ENCODE measurements at places on chromosomes 11 and 22. TPM values are rescaled to one million over a fixed set of nuclear protein-coding genes. Genes with fewer than 3 reads are reported as not detected.

MS4A6E gene
- not detected for total RNA-seq

- H3K27ac ChIP-seq, result no peak overlapping the region
- no peaks in the 10 kb centered on the region for H3K27me3 ChIP-seq
- H3K4me1 ChIP-seq, result no peaks in the 10 kb centered on the region
- H3K4me3 ChIP-seq, result no peak overlapping the region
- no peak for DNase-seq
Measured at GRCh38 chr22:48968201-48968959, 859.3 kb downstream of the BRD1 start.

DNA sequence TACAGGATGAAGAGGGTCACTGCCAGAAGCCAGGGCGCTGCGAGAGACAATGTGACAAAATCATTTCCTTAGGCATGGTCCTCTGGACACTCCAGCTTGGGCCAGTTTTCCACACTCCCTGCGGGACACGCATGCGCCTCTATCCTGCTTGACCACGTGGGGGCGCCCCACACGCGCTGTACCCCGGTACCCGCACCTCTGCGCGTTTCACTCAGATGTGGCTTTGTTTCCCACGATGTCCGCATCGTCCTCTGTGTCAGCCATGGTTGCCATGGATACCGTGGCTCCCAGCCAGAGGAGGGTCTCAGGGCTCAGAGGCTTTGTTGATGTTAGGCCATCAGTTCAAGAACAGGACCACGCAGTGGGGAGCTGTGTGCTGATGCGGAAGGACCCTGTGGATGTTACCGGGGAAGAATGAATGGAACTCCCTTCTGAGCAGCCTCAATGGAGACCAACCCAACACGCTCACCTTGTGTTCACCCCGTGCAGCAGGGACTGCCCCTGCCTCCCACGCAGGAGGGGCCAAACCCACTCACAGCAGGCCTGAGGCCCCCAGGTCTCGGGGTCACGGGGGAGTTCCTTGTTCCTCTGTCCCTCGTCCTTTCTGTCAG is 101.1 kb upstream of the SLC22A12 start:
- peak; percentile 82 for DNase-seq
- peaks cover 5% of the 10 kb centered on the region for H3K36me3 ChIP-seq
- H3K4me1 ChIP-seq, result peaks cover 20% of the 10 kb centered on the region
- no peak overlapping the region for H3K4me3 ChIP-seq

DNA sequence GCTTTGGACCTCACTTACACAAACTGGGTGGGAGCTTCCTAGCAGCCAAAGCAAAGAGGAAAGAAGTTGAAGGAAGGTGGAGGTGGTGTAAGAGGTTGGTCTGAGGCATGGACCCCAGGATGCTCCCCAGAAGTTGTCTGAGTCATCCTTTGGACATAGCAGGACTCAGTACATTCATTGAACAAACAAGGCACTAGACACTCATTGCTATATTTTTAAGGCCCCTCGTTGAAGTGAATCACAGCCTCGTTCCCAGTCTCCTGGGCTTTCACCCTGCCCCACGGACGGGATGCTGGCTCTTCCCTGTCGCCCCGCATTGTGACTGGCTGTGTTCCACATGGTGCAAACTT is 95.9 kb upstream of the FGF3 start:
- no peaks in the 10 kb centered on the region for H3K36me3 ChIP-seq
- no peak for DNase-seq

DNA sequence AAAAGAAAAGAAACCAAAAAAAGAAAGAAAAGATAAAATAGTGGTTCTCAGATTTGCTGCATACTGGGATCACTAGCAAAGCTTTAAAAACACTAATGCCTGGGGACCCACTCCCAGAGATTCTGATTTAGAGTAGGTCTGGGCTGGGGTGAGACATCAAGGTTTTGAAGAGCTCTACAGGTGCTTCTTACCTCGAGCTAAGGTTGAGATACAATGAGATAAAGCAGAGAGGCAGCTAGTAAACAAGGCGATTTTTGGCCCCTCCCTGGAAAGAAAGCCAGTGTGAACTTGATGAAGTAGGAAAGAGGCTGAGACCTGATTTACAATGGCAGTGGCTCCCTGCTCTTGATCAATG is 327.6 kb upstream of the CCDC90B start:
- H3K36me3 ChIP-seq, result no peaks in the 10 kb centered on the region
- DNase-seq, result no peak
- H3K4me3 ChIP-seq, result no peak overlapping the region
